Activated CD4-positive, alpha-beta T cell treated with anti-CD3 and anti-CD28 coated beads for 36 hours (primary cell): ENCODE measurements at places on chromosomes 5 and 9. TPM values are rescaled to one million over a fixed set of nuclear protein-coding genes. Genes with fewer than 3 reads are reported as not detected.

The SPATA31D4 gene
- total RNA-seq: not detected

The GABRA1 gene
- not detected for total RNA-seq

The GABRG2 gene
- total RNA-seq: not detected

The HEMGN gene
- total RNA-seq: 1.5 TPM

The IL5 gene
- 1.6 TPM for total RNA-seq

The NMUR2 gene
- total RNA-seq: not detected

The PCDHB12 gene
- total RNA-seq: not detected

The GADD45G gene
- total RNA-seq: 1.2 TPM

The SPEF2 gene
- 14.1 TPM for total RNA-seq

The GRXCR2 gene
- total RNA-seq: not detected

The WNT8A gene
- not detected for total RNA-seq

The CDH12 gene
- total RNA-seq: not detected

GRCh38 chr5:142017832-142018427 is 5.1 kb upstream of the GNPDA1 start:
- no peak for DNase-seq

DNA sequence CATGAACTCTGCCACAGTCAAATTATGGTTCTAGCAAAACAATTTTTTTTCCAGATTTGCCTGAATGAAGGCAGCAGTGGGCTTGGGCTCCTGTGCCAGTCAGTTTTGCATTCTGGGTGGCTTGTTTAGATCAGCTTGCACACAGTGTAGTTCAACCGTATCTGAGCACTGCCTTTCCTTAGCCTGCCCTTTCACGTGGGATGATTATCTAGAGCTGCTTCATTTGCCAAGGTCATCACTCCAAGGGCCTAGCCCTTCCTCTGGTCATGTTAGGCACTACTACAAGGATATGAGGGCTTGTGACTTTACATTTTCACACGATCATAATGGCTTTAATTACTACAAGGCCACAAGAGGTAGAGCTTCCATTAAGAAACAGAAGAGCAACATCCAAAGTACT is 150.6 kb upstream of the EFNA5 start:
- no peak for DNase-seq

DNA sequence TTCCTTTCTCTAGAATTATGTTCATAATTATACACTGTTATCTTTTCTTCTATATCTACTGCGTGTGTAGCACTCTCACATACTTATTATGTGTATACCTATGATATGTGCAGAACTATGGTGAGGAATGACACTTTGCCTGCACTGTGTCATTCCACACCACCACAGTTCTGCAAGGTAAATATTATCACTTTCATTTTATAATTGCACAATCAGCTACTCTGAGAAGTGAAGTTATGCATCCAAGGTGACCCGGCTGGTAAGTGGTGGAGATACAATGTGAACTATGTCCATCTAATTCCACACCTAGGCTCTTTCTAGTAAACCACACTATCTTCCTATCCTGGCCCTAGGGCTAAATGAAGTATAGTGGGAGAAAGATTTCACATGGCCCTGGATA is 170.1 kb upstream of the ATP10B start:
- no peak for DNase-seq

GRCh38 chr5:86716121-86716520 is 98.4 kb downstream of the COX7C start:
- DNase-seq: no peak

DNA sequence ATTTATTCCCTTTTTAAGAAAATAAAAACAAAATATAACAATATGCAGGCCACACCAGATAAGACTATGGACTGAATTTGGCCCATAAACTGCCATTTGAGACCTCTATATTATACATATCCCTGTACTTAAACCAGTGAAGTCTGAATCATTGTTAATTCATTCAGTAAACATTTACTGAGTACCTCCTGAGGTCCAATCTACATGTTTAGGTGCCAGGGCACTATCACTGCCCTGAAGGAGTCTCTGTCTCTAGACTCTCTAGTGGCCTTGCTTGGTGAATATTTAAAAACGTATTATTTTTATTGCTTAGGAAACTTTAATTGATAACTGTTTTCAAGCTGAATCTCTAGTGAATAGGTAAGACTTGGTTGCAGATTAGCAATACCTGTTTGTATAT is 74.7 kb upstream of the ELL2 start:
- DNase-seq: no peak

DNA sequence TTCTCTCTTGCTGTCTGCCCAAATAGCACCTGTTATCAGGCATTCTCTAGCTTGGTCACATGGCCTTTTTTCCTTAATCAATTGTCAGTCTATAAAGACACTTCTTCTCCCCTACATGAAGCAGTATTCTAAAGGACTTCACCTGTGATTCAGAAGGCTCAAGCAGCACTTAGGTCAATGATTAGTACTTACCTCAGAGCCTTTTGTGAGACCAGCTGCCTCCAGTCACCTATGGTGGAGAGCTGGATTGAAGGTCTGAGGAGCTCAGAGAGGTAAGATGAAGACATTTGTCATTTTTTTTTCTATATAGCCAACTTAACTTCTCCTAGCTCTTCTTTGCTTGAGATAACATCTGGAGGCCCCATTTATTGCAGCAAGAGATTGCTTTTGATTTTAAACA is 278.3 kb upstream of the PCSK5 start:
- no peak for DNase-seq

DNA sequence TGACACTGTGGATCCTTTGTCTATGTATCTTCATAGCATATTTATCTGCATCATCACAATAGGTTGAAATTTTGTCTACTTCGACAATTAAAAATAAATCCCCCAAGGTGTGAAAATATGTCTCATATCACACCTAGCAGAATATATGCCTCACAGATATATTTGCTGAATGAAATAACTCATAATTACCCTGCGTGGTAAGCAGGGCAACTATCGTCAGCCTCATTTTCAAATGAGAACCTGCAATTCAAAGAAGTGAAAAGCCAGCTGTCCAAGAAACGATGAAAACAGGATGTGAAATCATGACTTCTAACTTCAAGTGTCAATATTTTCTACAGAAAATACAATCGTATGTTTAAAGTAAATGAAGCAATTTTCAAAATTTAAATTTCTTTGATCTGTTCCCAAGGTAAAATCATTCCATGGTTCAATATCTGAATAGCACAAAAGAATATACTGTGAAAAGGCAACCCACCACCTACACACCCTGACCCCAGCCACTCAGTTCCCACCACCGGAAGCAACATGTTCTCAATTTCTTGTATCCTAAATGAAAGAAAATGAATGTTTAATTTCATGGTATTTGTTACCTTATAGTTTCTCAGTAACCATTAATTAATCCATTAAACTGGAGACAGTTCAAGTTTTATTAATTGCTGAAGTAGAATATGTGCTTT is 57.1 kb downstream of the TBCA start:
- no peak for DNase-seq

GRCh38 chr9:10172476-10172875 is 440.3 kb downstream of the PTPRD start:
- no peak for DNase-seq

- DNase-seq: no peak
Observed at GRCh38 chr5:1545126-1545804, 21.5 kb upstream of the LPCAT1 start.

GRCh38 chr9:89372230-89372816 is 54.0 kb downstream of the SECISBP2 start:
- peak; percentile 47 for DNase-seq

GRCh38 chr9:136977649-136978072 is 357 bp downstream of the PTGDS start:
- no peak for DNase-seq

- no peak for DNase-seq
Observed at GRCh38 chr9:70101265-70101664, 57.6 kb downstream of the MAMDC2 start.

DNA sequence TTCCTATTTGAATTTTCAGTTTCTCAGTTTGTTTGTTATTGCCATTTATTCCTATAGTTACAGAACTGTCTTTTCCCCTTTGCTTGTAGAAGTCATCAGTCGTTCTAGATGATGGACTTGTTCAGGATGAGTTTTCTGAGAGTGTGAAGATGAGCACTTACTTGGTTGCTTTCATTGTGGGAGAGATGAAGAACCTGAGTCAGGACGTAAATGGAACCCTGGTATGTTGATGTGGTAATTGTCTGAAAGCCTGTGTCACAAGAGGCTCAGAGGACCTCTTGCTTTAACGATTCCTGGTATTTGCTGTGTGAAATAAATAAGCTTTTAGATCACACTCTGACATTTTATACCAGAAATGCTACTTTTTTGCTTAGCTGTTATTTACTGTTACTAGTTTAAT is 50.6 kb downstream of the LNPEP start:
- DNase-seq: no peak

DNA sequence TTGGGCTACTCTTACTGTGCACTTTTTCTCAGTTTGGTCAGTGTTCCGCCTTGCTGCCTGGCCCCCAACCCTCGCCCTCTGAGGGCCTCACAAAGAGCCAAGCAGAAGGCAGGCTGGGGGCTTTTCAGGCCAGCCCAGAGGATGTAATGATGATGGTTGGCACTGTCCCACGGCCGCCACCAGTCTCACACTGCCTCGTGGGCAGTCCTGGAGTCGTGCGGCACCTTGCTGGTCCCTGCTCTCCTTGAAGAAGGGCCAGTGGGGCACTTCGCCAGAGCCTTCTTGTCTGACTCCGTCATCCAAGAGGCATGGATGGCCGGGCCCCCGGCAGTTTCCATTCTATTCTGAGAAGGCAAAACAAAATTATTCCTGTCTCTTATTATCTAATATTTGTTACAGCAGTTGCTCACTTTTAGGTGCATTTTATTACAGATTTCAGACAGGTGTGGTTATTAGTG is 21.0 kb downstream of the TENT4A start:
- no peak for DNase-seq

DNA sequence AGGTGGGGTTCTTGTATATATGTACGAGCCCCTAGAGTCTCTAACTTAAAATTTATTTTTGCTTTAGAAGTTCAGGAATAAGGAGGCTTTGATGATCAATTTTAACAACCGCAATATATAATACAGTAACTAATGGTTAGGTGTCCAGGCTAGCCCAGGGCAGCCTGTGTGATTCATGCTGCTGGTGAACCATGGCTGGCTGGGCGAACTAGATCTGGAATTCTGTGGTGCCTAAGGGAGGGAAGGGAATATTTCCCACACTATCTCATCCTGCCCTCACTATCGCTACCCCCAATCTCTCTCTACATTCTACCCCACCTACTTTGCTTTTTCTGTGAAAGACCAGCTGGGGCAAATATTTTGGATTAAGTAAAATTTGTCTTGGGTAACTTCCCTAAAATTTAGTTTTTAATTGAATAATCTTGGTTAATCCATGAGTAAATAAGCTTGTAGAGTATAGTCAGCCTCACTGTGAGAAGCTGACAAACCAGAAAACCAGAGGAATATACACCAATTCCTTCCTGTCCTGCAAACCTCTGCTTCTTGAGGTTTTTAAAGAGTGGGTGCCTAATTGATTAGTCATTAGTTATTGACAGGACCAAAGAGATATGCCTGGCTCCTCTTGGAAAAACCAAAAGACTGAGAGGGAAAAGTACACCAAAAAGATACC is 115.1 kb upstream of the CCDC152 start:
- no peak for DNase-seq

GRCh38 chr9:85487872-85488271 is 253.9 kb downstream of the AGTPBP1 start:
- DNase-seq: no peak
